ENCODE measurements at places on chromosomes 2 and 18.

- DNase-seq, result no peak
Measured at GRCh38 chr2:234366891-234367290, 130.0 kb downstream of the ARL4C start.

DNA sequence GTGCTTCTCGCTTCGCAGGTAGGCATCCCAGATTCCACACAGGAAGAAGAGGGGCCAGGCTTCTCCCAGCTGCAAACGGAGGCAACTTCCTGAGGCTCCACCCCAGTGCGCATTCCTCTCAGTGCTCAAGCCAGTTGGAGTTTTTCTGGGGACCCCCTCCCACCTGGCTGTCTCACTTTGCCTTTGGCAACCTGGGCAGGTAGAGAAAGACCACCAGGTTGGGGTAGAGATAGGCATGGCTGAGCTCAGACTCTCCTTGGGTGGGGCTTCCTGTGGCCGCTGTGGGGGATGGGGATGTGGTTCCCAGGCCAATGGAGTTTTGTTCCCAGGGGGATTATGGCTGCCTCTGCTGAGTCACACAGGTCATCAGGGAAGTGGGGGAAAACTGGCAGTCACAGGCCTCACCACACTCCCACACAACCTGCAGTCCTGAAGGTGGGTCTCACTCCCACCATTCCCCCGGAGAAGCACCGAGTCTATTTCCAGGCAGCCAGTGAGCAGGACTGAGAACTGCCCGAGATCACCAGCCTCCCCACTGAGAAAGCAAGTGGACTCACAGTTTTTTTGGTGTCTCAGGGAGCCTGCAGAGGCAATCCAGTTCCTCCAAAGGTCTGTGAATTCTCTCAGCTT lies 38.1 kb downstream of the SLC39A10 start:
- DNase-seq, result no peak

DNA sequence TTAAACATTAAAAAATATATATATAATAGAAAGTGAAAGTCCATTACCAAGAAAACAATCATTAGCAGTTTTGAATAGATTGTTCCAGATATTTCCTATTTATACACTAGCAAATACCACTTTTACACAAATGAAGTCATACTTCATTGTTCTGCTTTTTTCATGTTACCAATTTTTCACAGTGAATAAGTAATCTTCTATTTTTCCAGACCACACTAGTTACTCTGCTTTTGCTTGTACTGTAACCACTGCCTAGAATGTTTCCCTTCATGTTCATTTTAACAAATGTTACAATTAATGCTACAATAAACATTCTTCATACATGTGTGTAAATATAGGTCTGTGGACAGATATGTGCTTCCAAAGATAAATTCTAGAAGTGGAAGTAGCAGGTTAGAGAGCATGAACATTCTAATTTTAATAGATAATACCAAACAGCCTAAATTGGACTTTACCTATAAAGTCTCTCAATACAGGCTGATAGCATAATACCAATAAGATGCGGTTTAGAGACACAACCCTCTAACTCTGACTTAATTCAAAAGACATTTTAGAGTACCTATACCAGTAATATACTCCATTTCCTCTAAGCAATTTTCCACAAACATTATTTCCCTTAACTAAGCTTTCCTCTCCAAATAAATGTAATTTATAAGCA lies 17.0 kb downstream of the ITSN2 start:
- DNase-seq, result no peak

GRCh38 chr2:38491436-38491835 lies 111.3 kb downstream of the HNRNPLL start:
- DNase-seq, result no peak

DNA sequence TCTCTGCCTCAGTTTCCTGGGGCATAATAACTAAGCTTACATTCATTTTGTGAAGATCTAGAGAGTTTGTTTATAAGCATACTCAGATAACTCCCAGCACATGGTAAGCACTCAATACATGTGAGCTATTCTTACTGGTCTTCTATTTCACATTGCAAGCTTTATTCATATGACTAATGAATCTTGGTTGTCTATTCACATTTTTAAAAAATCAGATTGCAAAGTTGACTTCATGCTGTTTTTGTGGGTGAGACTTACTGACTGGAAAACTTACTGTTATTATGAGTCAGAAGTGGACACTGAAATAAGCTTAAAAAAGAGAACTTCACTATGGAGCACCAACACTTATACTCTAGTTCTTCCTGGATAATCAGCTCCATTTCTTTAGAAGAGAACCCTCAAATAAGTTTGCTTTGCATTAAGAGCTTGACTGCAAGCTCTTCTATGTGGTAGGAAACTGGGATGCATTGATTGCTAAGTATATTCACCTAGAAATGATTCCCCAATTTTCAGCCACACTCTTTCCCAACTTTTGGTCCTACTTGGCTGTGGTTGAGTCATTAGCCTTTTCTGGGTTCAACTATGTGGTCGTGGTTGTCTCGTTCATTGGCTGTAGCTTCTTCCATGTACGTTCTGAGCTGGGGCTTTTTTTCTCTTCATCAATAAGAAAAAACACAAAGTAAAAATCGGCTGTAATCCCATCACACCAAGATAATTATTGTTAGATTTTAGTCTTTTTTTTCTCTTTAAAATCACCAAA lies 29.5 kb upstream of the RBMS1 start:
- DNase-seq, result no peak

- DNase-seq, result no peak
Measured at GRCh38 chr2:61419570-61419969, 51.3 kb downstream of the USP34 start.
